Right ventricle myocardium inferior (tissue), 1 donor: ENCODE measurements at places on chromosomes 16 and 17.
A peak's percentile ranks its signal among the peaks of the same experiment; 100 is the strongest.

GRCh38 chr17:37361543-37361942 is 14.2 kb upstream of the C17orf78 start:
- no peak for DNase-seq

DNA sequence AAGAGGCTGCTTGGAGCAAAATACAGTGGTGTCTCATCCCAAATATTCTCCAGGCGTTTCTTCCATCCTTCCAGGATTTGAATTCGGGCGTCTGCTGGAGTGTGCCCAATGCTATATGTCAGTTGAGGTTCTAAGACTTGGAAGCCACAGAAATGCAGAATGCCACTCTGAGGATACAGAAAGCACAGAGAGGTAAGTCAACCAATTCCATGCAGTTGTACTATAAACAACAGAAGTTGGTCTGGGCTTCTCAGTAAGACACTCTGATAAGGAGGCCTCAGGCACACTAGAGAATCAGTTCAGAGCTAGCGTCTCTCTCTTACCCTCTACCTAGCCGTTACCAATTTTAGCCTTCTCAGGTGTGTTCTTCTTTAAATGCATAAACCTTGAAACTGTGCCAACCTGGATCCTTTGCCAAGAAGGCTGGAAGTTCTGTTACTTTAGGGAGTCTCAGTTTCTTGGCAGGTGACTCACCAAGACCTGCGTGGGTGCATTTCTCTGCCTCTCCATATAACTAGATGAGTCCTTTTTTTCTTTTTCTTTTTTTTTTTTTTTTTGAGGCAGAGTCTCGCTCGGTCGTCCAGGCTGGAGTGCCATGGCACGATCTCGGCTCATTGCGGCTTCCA is 15.1 kb downstream of the NQO1 start:
- DNase-seq: no peak

GRCh38 chr16:15601212-15601879 is 41.6 kb downstream of the MARF1 start:
- DNase-seq: no peak

DNA sequence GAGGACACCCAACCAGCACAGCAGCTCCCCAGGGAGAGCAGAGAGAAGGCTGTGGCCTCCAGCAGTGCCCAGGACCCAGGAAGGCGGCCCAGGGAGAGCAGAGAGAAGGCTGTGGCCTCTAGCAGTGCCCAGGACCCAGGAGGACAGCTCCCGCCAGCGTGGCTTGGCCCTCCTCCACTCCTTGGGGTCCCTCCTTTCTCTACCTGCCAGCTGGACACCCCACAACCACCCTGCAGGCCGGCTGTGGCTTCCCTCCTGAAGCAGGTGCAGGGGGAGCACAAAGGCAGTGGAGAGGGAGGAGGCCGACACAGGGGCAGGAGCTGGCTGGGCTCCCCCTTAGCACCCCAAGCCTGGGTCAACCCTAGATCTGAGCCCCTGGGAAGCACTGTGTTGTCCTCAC is 54.1 kb upstream of the FASN start:
- DNase-seq: no peak

GRCh38 chr16:47488051-47488450 is 26.9 kb downstream of the PHKB start:
- DNase-seq: no peak

GRCh38 chr17:17682293-17682736 is 1.1 kb downstream of the RAI1 start:
- no peak for DNase-seq

- DNase-seq: no peak
Measured at GRCh38 chr17:6163612-6164333, 93.6 kb downstream of the WSCD1 start.

DNA sequence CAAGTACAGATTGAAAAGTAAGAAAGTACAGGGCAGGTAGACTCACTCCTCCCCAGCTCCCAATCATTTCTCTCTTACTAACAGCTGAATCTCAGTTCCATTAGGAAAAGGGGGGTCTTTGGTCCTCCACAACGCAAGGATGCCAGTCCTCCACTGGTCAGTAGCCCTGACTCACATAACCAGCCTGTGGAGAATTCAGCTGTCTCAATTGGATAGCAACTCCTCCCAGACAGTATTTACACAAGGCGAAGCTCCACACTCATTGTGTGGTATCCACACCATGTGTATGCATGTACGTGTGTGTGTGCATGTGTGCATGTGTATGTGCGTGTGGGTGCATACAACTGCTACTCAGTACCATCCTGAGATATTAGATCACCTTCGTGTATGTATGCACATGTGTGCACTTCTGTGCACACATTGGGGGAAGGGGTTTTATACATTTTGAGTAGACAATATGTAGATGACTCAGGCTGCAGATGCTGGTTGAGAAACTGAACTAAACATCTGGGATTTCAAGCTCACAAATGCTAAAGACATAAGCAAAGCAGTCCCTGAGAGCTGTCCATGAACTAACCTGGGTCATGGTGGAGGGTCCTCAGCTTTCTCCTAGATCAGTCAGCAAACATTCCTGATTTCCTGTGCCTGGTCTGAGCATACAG is 240.1 kb downstream of the SLC39A11 start:
- no peak for DNase-seq

DNA sequence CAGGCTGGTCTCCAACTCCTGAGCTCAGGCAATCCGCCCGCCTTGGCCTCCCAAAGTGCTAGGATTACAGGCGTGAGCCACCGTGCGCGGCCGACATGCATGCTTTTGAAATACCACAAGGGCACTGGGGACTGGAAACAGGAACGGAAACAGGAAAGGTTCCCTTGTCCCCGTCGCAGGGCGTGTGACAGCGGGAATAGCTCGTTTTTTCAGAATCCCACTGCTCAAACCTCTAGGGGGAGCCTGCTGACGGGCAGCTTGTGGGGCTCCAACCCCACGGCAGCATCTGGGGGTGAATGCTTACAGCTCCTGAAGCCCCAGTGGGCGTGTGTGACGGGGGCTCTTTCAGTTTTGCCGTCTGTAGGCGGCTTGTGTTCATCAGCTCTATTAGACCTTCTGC is 18.8 kb upstream of the ASGR2 start:
- no peak for DNase-seq

DNA sequence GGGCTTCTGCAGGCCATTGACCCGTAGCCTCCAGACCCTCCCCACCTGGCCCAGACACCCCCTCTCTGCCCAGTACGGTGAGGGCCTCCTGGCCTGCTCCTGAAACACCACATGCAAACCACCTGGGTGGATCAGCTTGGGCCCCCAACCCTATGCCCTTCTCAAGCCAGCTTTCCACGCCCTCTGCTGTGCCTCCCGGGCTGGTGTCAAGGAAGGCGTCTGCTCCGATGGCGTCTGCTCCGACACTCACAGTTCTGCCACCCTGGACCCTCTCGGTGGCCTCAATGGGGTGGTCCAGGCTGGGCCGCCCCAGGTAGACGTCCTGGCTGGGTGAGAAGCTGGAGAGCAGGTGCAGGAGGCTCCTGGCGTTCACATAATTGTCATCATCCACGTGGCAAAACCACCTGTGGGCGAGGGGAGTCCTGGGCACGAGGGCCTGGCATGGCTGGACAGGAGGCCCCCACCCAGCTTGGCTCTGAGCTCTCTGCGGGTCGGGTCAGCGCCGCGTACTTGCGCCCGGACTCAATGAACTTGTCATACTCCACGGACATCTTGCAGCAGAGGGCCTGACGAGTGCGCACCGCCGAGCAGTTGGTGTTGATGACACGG is 1.4 kb downstream of the RFNG start:
- DNase-seq: peak; percentile 30

- no peak for DNase-seq
Measured at GRCh38 chr17:7156342-7156940, 22.7 kb downstream of the ASGR1 start.

DNA sequence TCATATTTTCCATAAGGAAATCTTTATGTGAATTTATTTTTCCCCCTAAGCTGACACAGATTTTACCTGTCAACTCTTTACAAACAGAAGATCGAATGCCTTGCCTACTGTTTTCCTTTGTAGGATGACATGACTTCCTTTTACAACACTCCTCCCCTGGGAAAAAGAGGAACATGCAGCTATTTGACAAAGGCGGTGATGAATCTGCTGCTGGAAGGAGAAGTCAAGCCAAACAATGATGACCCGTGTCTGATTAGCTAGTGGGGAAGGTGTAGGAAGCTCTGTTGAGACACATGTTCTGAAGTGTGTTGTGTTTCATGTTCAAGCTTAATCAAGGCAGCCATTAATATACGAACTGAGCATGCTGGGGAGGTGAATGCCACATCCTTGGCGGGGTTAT is 238.0 kb downstream of the PHKB start:
- DNase-seq: no peak

DNA sequence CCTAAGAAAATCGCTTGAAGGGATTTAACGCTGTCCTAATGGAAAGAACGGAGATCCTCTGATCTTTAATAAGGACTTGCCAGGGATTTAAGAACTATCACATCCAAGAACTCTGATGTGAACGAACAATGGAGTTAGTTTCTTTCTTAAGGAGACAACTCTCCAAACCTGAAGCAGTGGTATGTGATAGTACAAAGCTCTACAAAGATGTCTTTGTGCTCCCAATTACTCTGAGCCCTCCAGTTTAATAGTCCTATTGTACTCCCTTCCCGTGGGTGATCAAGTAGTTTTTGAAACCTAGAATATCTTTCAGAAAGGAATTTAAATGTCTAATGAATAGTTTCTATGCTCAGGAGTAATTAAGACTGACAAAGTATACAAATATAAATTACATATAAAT is 123.8 kb downstream of the FTO start:
- no peak for DNase-seq

DNA sequence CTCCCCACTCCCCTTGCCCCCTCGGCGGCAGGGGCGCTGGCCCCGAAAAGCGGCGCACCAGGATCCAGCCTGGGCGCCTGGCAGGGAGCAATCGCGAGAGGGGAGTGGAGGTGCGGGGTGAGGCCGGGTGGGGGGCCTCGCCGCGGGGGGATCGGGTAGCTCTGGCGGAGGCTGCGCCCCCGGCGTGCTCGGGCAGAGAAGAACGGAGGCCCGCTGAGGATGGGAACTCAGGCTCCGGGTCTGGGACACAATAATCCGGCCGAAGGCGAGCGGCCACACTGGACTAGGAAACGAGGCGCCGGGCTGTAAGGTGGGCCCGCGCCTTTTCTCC is 721 bp upstream of the PCGF2 start:
- DNase-seq: no peak

- DNase-seq: no peak
Measured at GRCh38 chr17:68860941-68861340, 94.3 kb downstream of the ABCA8 start.

- DNase-seq: no peak
Measured at GRCh38 chr16:88649924-88650748, 717 bp downstream of the CYBA start.

DNA sequence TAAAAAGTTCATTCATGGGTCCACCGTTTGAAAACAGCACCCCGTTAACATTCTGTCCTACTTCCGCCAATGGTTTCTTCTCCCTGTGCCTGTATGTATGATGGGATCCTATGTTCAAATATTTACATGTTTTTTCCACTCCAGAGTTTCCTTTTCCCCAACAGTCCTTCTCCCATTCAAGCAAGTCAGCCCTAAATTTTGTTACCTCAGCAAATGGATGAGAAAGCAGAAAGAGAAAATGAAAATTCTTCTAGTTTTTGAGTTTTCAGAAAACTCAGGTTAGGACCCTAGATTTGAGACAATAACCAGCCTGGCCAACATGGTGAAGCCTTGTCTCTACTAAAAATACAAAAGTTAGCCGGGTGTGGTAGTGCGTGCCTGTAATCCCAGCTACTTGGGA is 3.5 kb upstream of the ERN2 start:
- no peak for DNase-seq

GRCh38 chr17:79136596-79136995 is 62.0 kb downstream of the ENGASE start:
- DNase-seq: no peak

DNA sequence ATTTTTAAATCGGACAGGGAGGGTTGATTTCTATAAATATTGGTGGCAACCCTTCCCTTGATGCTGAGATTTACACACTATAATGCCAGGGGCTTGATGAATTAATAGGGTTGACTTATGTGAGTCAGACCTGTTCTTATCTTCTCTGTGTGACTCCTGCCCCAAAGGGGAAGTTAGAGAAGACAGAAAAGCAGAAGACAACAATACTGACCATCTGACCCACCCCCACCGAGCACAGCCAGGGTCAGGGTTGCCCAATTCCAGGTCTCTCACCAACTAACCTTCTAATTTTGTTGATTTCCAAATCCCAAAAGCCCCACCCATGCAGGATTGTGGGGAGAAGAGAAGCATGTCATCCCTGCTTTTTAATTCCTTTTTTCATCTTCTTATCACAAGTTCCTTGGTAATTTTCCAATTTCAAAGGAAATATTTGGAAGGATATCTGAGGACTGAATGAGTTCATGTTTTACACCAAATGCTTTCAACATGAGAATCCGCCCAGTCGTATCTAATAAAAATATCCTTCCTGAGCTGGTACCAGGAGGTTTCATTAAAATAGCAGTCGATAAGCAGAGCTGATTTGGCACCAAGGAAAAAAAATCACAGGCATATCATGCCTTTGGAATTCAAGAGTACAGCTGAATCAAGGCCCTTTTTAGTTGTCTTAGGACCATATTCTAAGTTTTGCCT is 603.4 kb upstream of the CDH11 start:
- DNase-seq: no peak

DNA sequence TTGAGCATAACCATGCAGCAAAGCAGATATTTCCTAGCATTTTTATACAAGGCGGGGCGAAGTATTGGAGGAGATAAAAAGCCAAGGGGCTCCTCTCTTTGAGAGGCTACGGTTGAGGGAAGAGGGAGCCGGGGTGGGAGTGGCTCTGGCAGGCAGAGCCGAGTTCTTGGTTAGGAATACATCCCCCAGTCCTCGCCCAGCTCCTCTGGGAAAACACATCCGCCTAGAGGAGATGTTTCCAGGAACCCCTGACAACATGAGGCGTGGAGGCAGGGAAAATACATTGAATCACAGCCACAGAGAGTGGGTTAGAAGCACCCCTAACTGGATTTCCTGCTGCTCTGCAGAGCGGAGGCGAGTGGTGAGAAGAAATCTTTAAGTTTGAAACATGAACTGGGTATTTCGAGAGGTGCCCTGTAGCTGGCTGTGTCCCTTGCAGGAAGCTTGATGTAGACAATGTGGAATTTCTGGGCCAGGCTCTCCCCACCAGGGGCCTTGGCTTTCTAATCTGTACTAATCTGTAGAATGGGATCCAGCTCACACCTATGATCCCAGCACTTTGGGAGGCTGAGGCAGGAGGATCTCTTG is 27.3 kb downstream of the TTYH2 start:
- DNase-seq: peak; percentile 21

DNA sequence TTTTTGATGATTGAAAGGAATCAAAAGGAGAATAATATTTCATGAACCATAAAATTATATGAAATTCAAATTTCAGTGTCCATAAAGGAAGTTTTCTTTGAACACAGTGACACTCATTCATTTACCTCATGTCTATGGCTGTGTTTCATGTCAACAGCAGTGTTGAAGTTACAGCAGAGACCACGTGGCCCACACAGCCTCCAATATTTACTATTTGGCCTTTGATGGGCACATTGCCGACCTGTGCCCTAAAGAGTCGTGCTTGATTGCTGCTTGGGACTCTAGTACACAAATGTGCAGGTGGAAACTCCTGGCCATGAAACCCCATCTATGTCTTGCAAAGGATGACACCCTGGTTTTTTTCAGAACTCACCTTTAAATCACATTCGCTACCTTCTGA is 57.0 kb downstream of the CES1 start:
- DNase-seq: no peak
